ENCODE measurements at places on chromosomes 6 and 20. TPM values are rescaled to one million over a fixed set of nuclear protein-coding genes. Genes with fewer than 3 reads are reported as not detected.

OR10C1 gene
- total RNA-seq, result not detected

- DNase-seq, result no peak
These were observed 46.0 kb downstream of the PHIP start for GRCh38 chr6:79031821-79032590.

LST1 gene
- 6.5 TPM for total RNA-seq

KCNK5 gene
- 0.47 TPM for total RNA-seq

DNA sequence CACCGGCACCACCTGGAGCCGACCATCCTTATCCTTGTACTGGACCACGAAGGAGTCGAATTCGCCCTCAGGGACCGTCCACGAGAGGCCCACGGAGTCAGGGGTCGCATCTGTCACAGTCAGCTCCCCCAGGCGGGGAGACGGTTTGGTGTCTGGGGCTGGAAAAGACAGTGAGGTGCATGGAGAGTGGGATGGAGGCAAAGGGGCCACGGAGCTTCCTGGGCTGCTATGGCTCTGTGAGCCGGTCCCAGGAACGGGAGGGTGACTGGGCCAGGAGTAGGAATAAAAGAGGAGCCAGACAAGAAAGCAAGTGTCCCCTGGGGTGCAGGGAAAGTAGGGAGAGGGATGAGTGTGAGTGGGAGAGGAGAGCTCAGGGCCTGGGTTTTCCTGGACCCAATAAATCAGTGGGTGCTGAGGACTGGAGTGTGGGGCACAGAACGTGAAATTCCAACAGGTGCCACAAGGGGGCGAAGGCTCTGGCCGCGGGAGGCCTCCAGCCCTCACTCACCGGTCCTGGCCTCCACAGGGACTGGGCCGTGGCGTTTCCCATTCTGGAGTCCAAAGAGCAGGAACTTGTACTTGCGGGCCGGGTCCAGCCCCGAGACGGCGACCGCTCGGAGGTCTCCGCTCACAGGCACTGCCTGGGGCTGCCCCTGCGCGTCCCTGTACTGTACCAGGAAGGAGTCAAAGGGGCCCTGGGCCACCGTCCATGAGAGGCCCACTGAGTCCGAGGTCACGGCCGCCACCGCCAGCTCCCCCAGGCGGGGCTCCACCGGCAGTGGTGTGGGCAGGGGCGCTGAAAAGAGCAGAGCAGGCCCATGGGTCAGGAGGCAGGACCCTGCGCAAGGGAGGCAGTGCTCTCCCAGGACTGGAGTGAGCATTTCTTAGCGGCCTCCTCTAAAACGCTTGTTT lies 9.9 kb downstream of the CYP21A2 start:
- peak; percentile 72 for DNase-seq

DEFB110 gene
- not detected for total RNA-seq

ANKRD66 gene
- total RNA-seq, result not detected

DNA sequence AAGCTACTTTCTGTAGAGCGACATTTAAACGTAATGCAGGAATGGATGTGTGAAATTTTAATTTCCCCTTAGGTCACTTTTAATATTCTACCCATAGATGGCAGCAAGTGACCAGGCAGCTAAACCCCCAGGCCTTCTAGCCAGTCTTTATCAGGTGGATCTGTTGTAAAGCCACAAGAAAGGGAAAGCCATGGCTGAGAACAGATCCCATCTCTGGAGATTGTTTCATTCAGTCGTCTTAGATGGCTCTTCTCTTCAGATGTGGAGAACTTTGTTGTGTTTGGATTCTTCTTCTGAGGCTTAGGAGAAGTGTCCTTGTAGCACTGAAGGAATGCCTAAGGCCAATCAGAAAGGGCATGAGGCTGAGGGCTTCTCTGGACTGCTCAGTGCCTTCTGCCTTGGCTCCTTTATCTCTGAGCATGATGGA lies 15.8 kb upstream of the RNF182 start:
- DNase-seq, result no peak

GRCh38 chr6:135372758-135373157 lies 124.8 kb downstream of the AHI1 start:
- DNase-seq, result no peak

- DNase-seq, result no peak
These were observed 99.1 kb downstream of the ALDH8A1 start for GRCh38 chr6:134850721-134851305.

DNA sequence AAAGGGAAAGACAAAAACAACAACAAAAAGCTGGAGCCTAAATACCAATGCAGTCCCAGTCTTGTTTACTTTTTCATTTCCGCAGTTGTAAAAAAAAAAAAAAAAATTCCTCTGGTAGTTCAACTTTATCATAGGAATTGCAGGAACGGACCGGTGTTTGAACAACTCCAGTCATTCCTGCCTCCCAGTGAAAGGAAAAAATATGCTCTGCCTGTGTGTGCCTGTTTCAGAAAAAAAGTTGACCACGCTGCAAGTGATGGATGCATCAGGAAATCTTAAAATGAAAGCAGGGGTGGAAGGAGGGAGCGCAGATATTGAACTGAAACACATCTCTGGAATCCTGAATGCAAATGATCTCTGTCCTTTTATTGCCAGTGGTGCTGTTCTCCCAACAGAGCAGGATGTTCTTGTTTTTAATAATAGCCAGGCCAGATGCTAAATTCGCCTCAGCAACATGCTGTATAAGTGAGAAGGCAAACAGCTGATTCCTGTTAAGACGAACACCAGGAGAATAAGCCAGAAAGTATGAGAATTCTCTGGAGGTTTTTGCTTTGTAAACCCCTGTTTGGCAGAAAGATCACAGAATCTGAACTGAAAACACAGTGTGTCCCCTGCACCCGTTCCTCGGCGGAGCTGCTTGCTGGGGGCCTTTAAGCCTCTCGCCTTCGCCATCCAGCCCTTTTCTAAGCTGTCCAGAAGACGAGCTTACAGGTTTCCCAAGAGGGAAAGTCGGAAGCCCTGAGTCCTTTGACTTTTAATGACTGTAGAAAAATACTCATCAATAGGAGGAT lies 178.4 kb upstream of the SUPT3H start:
- peak; percentile 18 for DNase-seq

DNA sequence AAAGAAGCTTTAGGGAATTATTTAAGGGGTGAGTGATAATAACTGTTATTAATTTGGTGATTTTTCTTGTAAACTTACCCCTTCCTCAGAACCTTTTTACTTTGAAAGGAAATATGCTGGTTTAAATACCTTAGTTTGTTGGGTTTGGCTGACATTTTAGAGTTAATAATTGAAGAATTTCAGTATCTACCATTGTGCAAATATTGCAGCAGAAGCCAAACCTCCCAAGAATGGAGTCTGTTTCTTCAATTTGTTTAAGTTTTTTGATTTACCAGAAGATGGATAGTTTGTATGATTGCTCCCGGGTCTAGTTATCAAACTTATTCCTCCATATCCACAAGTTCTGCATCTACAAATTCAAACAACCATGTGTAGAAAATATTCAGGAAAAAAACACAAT lies 77.1 kb downstream of the ATRN start:
- no peak for DNase-seq

PRND gene
- total RNA-seq, result not detected

DNA sequence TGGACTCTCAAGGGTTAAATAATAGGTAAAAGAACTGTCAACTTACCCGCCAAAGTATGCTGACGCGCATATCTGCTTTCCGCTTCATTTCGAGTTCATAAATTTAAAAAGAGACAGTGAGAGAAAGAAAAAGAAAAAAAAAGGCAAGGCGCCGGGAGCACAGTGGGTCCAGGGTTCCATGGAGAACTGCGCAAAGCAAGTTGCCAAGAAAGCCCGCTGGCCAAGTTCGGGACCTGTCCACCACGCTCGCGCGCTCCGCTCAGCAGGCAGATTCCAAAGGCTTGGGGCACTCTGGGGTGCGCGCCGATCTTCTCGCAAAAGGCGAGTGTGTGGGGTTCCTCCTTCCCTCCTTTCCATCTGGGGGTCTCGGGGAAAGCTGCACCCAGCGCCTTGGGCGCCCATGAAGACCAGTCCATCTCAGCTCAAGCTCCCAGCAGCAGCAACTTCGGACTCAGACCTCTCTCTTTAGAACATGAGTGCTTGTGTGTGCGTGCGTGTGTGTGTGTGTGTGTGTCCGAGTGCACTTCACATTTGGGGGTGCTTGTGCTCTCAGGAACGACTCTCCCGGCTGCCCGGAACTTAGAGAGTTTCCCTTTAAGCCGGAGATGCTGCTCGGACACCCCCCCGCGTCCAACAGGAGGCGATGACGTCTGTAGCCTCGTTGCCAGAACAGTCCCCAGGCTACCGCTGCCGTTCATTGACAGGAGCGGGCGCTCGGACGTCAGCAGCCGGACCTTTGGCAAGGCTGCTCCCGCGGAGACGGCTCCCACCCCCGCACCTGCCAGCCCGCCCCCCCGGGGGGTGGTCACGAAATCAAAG lies 180.0 kb downstream of the TBXT start:
- DNase-seq, result peak; percentile 87

DNA sequence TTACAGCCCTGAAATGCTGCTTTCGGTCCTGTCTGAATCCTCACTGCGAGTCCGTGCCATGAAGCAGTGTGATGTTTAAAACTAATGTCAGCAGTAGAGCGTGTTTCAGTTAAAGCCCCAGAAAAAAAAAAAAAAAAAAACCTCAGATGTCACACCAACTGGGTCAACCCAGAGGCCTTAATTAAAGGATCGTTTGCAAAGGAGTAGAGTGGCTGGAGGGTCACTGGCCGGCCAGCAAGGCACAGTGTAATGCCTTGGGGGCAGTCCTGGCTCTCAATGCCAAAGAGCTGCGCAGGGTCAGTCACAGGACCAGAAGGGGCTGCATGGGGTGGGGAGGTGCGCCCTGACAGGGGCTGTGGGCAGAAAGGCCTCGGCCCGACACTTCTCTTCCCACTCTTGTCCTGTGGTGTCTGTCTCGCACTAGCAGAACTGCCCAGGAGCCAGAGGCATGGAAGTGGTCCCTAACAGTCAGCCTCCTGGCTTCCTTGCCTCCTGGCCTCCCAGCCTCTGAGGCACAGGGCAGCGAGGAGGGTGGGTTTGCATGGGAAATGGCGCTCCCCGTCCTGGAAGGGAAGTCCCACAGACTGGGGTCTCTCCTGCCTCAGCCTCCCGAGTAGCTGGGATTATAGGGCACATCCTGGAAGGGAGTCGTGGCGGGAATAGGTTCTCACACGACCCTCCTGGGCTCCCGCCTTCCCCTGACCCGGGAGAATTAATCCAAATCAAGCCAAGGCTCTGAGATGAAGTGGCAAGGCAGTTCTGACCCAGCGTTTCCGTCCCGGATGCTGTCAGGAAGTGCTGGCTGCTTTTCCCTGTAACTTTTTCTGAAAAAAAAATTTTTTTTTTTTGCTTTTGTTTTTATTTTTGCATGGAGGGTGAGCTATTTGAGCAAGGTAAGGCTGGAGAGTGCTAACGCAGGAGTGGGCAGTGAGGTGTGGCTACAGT lies 53.7 kb upstream of the MPC1 start:
- DNase-seq, result no peak

DNA sequence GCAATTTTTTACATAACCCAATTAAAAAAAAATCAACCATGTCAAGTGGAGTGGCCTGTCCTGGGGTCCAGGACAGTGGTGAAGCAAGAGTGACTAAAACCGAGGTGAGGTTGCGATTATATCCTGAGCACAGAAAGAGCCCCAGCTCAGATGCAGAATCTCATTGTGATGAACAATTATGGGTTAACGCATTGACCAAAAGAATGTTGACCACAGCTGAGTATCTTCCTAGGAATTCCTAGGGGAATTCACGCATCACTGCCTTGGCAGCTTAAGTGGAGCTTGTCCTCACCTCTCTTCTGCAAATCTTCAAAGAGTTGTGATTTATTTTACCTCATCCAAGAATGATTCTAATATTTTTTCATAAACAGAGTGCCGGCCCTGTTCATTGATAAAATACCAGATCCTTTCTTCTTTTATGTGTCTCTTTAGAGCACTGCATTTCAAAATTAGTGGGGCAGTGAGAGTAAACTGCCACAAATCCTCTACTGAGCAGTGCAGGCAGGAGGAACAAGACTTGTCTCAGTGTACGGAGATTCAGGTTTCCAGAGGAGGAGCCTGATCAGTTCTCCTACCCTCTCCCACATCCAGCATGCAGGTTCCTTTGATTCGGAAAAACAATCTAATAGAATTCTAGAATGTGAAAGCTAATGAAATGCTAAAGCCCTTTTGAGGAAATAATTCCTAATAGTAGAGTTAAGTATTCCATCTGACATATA lies 60.1 kb upstream of the ZNF184 start:
- DNase-seq, result no peak

DNA sequence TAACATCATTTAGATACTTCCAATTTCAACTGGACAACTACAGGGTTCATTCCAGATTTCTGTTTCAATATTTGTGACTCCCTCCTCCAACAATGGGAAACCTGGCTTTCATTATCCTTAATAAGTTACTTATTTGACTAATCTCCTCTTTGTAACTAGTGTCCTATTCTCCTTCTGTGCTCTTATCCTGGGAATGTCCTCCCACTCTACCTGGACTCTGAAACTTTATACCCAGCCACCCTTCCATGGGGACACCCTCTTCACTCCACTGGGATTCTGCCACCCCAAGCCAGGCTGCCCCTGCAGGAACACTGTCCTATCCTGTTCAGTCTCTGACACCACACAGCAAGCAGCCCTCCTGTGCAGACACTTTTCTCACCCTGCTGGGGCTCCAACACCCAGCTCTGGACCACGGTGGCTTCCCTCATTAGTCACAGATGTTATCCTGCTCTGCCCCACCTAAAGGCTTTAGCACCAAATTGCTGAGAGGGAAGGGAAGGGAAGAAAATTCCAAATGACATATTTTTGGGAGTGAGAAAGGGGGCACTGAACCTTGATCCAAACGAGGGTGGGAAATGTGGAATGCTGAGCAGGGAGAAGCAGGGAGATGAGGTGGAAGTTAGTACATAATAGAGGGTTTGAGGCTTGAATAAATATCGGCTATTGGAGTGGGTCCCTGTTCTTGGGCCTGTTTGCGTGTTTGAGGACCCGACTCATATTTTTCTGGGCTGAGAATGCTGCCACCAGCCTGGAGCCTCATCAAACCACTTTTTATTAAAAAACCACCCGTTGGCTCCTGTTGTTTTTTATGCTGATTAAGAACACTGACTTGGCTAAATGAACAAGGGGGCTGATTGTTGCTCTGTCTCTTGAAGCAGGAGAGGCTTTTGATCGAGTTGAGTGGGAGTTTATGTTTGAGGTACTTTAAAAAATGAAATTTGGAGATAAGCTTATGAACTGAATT lies 54.0 kb upstream of the AKIRIN2 start:
- no peak for DNase-seq

DNA sequence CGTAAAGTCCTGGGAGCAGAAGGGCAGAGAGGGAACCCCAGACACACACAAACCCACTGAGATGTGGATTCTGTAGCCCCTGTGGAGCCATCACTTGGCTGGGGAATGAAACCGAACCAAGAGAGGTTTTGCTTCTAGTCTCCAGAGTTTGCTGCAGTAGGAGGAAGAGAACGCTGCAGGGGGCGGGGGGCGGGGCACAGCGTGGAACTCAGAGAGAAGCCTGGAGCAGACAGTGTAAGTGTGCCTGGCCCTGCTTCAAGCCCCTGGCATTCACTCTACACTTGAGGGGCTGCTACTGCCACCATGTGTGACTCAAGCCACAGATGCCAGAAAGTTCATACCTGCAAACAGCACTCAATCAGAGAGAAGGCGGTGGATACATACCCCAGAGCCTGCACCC lies 18.9 kb downstream of the GABRR1 start:
- DNase-seq, result no peak

- DNase-seq, result no peak
These were observed 94.4 kb downstream of the TOX2 start for GRCh38 chr20:44008806-44009678.

TUBB2B gene
- total RNA-seq, result 1.4 TPM

- no peak for DNase-seq
These were observed 33.8 kb downstream of the KIF16B start for GRCh38 chr20:16539280-16540021.

GRCh38 chr20:46175127-46175494 lies 57.0 kb downstream of the CD40 start:
- DNase-seq, result no peak

GRCh38 chr6:107644513-107644912 lies 154.6 kb downstream of the SOBP start:
- DNase-seq, result no peak

GRCh38 chr20:35333606-35334005 lies 41.4 kb upstream of the FAM83C start:
- DNase-seq, result no peak

Data from left ventricle myocardium inferior (tissue), 1 donor.